GM23338 (cell line): ENCODE measurements at places on chromosomes 11 and 22. TPM values are rescaled to one million over a fixed set of nuclear protein-coding genes. Genes with fewer than 3 reads are reported as not detected.

The OR8D4 gene
- total RNA-seq = 0.14 and 0.74 TPM in 2 replicates

The NXPE1 gene
- not detected in 2 replicates for total RNA-seq

- H3K4me1 ChIP-seq = no peaks in the 10 kb centered on the region
- H3K4me3 ChIP-seq = no peak overlapping the region
- H3K27ac ChIP-seq = no peak overlapping the region
- H3K27me3 ChIP-seq = no peaks in the 10 kb centered on the region
Measured at GRCh38 chr22:39643311-39644083, 72.9 kb downstream of the CACNA1I start.

The APOBEC3B gene
- total RNA-seq = 5.9 and 7.0 TPM in 2 replicates

The ADM2 gene
- total RNA-seq = 7.1 and 12.8 TPM in 2 replicates

DNA sequence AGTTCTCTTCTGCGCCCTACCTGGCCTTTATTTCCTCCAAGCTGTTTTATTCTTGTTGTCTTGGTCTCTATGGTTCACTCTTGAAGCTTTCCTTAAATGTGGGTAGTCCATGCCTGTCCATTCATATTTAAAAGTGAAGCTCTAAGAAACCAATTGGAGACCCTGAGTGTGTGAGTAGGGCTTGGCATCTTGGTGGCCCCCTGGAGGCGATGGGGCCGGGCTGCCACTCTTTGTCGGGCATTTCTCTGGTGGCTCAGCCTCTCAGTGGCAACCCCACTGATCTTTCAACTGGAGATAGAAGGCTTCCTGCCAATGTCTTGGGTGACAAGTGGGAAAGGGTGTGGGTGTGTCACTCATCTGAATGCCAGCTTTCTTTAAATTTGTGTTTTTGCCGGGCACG, 9.1 kb downstream of the TRPT1 start:
- H3K4me3 ChIP-seq = no peak overlapping the region
- DNase-seq = no peak
- peaks cover 4% of the 10 kb centered on the region; the same call in 1 of the 2 replicates for H3K36me3 ChIP-seq
